ENCODE measurements at places on chromosomes 5 and 9.

DNA sequence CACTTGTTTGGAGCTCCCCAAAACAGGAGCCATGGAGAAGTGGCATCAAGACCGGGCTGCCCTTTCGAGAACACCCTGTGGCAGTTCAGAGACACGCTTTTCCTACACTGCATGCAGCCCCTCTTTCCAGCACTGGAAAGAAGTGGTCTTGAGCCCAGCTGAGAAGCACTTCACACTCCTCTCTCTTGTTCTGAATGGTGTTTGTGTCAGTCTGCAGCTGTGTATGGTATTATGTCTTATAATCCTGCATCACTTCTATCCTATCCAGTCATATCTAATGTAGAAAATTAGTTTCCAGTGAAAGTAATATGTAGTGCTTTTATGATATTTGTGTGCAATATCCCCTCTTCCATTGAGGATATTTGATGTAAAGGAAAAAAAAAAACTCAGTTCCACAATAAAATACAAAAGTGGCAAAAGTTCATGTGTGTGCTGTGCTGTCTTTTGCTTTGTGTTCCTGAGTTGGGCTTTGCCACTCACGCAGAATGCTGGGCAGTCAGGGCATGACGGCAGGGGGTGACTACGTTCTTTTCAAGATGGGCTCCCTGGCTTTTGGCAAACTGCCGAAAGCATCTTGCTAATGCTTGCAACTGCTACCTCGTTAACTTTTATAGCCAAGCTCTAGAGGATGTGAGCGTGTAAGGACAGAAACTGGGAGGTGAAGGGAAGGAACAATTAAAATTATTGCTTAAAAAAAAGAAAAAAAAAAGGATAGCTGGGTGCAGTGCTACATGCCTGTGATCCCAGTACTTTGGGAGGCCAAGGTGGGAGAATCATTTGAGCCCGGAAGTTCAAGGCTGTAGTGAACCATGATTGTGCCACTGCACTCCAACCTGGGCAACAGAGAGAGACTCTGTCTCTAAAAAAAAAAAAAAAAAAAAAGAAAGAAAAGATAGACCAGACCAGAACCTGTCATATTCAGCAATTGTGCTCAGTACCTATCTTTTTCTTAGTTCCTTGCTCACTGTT is 102.2 kb downstream of the MAP1B start:
- no peak for DNase-seq

DNA sequence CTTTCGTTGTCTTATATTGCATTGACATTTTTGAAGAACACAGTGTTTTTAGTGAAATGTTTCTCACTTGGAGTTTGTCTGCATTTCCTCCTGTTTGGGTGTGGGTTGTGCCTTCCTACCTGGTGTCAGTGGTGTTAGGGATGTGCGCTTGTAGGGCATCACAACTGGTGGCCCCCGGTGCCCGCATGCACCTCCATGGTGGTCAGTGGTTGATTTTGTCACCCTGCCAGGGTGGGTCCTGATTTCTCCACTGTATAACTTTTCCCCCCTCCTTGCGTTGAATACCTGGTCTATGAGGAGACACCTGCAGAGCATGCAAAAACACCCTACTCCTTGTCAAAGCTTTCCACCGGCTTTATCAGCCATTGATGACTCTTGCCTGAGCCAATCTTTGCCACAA is 132.9 kb downstream of the BARX1 start:
- DNase-seq = no peak

DNA sequence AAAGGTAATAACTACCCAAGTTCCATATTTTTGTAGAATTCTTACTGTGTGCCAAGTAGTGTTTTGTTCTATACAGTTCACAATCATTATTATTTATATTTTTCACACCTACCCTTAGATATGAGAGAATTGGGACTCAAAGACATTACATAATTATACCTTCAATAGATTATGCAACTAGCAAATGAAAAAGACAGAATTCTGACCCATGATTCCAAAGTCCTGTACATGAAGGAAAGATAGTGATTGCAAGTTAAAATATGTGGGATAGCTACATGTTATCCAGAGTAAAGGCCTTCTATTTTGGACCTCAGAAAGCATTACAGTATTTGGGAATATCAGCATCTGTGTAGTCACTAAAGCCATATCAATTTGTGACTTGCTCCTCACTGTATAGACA is 581.0 kb downstream of the ELAVL2 start:
- no peak for DNase-seq

GRCh38 chr5:178145965-178146820 is 7.5 kb downstream of the NHP2 start:
- DNase-seq = peak; percentile 59

DNA sequence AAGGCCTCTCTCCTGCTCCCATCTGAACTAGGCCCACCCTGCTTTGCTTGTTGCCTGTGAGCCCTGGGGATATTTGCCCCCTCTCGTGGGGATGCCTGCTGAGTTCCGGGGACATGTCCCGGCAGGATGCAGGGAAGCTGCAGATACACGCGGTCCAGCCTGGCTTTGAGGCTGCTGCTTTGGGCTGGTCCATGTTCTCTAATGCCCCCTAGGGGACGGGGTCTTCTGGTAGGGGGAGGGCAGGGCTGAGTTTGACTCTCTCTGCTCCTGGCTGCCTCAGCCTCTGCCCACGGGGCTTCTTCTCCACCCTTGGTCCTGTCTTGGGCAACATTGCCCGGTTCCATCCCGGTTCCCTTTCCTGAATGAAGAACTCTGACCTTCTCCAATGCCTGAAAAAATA is 84.9 kb upstream of the ASS1 start:
- no peak for DNase-seq

GRCh38 chr5:147223948-147224791 is 10.7 kb upstream of the STK32A start:
- no peak for DNase-seq

DNA sequence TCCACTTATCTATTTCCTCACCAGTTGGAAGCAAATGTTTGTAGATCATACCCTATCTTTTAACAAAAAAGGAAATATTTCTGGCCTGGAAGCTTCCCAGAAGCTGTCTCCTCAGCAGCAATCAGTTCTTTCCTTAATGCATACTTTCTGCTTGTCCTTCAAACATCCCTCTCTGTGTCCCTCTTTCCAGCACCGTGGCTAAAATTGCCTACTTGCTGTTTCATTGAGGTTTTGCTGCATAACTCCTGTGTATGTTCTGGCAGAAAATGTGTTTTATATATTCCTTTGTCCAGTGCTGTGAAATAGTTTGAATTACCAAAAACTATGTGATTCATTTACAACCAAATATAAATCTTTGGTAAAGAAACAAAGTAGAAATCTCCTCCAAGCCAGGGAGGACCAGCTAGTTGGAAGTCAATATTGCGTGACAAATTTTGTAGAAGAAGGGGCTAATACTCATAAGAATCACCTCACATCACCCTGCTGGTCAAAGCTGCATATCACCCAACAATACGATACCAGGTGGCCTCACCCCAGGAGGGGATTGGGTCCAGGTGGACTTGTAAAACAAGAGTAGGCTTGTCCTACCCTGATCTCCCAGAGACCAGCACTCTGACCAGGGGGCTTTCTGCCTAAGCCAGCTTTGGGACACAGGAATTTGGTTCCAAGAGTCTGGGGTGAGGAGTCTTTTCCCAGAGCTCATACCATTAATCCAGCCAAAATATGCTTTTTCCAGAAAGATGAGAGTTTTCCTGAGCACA is 198.4 kb upstream of the SNX2 start:
- DNase-seq = no peak

DNA sequence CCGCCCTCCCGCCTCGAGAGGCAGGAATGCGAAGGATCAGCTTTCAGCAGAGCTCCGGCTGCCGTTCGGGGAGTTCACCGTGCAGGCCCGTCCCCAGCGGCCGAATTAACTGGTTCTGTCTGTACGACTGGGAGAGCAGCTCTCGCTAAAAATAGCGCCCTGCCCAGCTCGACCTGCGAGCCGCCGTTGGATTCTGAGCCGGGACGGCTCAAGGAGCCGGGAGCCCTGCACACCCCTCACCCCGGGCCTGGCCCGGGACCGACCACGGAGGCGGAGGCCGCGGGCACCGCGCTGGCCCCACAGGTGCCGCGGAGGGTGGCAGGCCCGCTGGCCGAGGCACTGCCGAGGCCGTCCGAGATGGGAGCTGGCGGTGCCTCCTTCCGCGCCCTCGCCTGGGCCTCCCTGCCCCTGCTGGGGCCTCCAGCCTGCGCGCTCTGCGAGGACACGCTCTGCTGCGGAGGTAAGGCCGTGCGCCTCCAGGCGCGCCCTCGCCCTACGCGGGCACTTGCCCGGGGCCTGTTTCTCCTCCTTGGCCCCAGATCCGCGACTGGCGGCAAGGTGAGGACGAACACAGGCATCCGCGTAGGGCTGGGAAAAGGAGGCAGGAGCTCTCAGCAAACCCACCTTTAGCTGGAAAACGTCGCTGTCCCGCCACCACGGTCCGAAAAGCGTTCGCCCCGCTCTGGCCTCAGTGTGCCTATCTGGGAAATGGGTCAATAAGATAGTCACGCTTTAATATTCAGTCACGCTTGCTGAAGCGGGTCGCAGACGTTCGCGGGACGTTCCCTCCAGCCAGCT is 53.1 kb upstream of the DAB2IP start:
- DNase-seq = no peak

- DNase-seq = no peak
Observed at GRCh38 chr5:89313044-89313443, 430.1 kb upstream of the MEF2C start.

DNA sequence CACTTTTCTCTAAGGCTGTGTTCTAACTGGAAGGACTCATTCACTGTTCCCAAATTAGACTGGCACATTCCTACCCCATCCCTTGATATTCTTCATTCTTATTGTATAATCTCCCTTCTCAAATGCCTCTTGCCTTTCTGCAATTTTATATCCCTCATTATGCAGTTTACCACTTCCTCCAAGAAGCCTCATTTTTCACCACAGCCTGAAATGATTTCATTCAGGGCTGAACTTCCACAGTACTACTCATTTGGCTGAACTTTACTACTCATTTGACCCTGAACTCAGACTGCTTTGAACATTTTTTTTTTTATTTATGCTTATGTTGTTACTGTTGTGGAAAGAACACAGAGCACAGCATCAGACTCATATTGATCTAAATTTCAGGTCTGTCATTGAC is 32.7 kb downstream of the GRIA1 start:
- no peak for DNase-seq

DNA sequence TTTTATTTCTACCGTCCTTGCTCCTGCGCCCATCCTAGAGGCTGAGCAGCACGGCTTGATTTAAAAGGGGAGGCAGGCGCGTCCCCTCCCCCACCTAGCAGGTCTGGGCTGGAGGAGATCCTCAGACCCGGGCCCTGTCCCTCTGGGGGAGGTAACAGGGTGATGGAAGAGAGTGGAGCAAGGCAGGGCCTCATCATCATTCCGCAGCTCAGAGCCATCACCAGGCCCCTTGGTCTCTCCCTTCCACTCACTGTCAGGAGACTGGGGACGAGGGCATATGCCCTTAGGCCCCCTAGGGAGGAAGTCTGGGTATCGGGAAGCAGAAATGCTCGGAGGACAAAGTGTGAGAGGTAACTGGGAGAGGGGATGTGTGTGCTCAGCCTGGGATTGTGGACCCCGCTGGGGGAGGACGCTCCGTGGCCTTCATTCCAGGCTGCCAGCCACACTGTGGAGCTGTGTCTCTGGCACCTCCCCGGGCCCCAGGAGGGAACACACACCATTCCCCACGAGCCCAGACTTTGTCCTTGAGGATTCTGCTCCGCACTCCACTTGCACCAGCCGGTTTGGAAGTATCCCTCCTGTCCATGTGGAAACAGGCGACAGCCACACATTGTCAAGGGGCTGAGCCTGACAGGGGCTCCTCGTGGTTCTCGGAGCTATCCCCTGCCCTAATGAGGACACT is 761 bp downstream of the REEP2 start:
- no peak for DNase-seq

DNA sequence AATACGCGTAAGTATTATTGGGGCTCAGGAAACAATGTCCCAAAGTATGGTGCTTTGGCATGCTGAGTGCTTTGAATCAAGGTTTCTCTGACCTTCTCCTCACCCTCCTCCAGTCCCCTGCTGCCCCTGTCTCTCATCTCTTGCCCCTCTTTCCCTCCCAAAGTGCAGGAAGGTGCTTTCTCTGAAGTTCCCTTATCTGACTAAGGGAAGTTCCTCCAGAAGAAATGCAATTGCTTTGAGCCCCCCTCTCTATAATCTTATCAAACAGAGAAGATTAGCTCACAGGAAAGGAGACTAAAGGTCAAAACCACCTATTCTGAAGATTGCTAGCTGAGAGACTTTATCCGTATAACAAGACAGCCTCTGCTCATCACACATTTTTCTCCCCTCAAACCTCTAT is 288.1 kb downstream of the ARL15 start:
- DNase-seq = no peak

GRCh38 chr5:147643142-147643541 is 133.3 kb upstream of the DPYSL3 start:
- no peak for DNase-seq

GRCh38 chr5:96714951-96715451 is 52.8 kb downstream of the CAST start:
- no peak for DNase-seq

- DNase-seq = no peak
Observed at GRCh38 chr5:16593628-16594027, 23.2 kb downstream of the RETREG1 start.

DNA sequence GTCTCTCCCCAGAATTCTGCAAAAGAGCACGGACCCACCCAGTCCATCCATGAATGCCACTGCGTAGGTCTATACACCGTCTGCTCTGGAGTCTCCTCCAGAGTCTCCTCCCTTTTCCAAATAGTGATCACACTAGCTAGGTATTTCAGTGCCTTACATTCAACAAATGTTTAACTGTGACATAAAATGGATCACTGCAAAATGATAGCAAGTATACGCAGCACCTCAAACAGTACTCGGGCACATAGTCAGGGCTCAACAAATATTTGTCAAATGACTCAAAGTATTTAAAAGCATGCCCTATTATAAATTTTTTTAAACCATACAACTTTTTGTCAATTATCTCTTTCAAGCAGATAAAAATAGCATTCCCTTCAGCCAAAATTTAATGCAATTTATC is 60.5 kb downstream of the TLE1 start:
- DNase-seq = no peak

DNA sequence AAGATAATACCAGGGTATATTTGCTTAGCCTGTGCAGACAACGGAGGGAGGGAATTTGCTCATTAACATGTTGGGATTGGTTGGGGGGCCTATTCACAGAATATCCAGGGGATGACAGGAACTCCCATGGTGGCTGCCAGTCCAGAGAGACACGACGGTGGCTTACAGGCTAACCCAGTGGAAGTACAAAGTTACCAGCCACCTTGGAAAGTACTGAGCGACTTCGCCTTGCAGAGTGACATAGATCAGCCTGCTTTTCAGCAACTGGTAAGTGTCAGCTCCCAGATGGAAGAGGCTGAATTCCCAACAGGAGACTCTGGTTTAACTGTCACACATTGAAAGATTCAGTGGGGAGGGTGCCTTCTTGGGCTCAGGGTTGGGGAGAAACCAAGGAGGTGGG is 7.9 kb downstream of the ISL1 start:
- DNase-seq = no peak

- no peak for DNase-seq
Observed at GRCh38 chr5:178548746-178549145, 41.4 kb downstream of the COL23A1 start.
